ENCODE measurements at places on chromosomes 2 and 18.

DNA sequence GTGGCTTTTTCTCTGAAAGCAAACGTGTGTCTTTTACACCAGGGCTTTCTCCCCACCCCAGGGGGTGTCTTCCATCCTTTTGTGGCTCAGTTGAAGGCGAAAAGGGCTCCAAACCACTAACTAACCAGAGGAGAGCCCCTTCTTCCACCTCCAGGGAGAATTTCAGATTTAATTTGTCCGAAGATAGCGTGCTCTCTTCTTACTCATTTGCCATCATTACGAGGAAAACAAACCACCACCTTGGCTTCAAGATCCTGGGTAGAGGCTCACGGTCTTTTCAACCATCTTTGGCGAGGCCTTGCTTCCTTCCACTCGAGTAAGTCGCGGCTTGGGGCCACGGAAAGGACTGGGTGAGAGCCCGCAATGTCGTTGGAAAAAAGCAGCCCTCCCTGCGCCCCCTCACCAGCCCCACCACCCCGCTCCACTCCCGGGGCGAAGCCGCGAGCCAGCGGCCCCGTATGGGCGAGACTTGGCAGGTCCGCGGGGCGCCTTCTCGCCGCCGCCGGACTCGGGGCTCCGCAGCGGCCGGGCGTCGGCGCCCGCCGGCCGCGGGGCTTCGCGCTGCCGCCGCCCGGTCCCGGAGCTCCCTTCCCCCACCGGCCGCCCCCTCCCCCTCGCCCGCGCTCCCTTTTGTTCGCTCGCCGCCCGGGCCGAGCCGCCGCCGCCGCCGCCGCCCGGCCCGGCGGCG, 1.7 kb upstream of the ZNF532 start:
- no peak for DNase-seq

- DNase-seq: no peak
These were observed 65.7 kb upstream of the CNGA3 start for GRCh38 chr2:98280376-98281102.

GRCh38 chr2:219886615-219887014, 259.2 kb downstream of the SLC4A3 start:
- DNase-seq: no peak

DNA sequence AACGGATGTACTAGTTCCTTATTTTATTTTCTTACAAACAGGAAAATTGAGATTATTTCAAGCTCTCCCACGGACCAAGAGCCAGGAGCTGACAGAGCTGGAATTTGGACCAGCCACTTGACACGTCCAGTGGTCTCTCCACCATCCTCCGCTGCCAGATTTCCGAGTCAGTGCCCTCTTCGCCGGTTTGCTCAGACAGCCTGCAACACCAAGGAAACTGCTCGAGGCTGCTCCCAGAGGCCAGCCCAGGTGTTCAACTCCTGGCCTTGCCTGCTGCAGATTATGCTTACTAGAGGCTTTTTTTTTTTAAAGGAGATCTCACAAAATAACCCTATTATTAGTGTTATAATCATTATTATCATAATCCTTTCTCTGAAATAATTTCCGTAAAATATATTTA, 779.8 kb downstream of the RNF144A start:
- DNase-seq: no peak

DNA sequence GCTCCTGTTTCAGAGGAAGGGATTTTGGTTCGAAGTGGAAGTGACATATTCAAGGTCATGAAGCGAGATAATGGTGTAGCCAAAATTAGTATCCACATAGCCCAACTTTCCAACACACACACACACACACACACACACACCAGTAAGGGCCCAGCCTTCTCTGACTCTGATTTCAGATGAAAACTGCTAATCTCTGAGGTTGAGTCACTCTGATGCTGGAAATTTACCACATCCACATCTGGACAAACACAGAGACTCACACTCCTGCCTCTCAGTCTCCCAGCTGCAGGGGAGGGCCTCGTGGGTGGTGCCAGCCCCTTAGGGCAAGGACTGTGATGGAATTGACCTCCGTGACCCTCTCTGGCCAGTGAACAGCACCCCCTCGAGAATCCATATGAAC, 29.0 kb upstream of the SLC35F6 start:
- no peak for DNase-seq

DNA sequence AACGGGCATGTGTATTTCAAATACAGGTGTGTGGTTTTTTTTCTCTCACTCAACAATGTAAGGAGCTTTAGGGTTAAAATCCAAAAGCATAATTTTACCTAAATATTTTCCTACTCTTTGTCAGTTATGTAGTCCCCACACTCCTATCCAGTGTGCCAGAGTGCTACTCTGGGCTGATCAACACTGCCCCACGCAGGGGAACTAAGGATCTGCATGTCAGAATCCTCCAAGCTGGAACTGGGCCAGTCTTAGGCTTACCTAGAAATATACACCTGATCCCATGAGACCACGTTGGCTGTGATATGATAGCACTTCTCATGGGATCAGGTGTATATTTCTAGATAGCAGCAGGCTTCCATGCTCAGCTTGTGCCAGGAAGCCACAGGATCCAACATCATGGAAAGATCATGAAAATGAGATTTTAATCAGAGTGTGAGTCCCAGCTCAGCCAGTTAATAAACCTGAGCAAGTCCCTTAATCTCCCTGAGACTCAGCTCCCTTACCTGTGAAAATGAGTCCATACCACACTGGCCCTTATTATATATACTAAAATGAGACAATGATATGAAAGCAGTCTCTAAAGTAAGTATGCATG, 29.7 kb downstream of the CCDC141 start:
- DNase-seq: peak; percentile 2

GRCh38 chr2:174667250-174667860, 69.8 kb upstream of the WIPF1 start:
- DNase-seq: no peak

- no peak for DNase-seq
These were observed 93.8 kb upstream of the CXCR4 start for GRCh38 chr2:136211701-136212100.

GRCh38 chr2:85011098-85011497, 40.1 kb downstream of the KCMF1 start:
- DNase-seq: no peak

GRCh38 chr2:127901339-127902056, 15.7 kb upstream of the AMMECR1L start:
- no peak for DNase-seq

- DNase-seq: no peak
These were observed 34.7 kb downstream of the SPOPL start for GRCh38 chr2:138536302-138536701.

GRCh38 chr2:70861777-70862625, 26.4 kb upstream of the CD207 start:
- DNase-seq: peak; percentile 44

- no peak for DNase-seq
These were observed 240.3 kb upstream of the ETAA1 start for GRCh38 chr2:67156796-67157195.
